ENCODE measurements at places on chromosomes 6 and 20.

DNA sequence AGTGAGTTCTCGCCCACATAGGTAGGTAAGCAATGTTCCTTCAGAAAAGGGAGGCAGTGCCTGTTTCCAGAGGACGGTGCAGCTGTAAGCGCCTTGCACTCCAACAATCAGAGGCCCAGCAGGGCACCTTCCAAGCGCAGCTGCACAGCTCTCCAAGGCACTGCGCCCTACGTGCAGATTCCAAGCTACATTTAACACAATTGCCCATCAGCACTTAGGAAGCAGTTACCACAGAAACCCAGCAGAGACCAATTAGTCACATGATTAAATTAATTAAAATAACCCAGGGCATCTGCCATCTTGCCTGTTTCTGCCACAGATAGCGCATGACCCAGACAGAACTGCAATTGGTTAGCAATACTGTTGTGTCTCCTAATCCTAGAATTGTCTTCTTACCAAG lies 65.5 kb downstream of the SOBP start:
- no peak for DNase-seq

- no peak for DNase-seq
Measured at GRCh38 chr20:20513720-20514119, 145.8 kb downstream of the INSM1 start.

DNA sequence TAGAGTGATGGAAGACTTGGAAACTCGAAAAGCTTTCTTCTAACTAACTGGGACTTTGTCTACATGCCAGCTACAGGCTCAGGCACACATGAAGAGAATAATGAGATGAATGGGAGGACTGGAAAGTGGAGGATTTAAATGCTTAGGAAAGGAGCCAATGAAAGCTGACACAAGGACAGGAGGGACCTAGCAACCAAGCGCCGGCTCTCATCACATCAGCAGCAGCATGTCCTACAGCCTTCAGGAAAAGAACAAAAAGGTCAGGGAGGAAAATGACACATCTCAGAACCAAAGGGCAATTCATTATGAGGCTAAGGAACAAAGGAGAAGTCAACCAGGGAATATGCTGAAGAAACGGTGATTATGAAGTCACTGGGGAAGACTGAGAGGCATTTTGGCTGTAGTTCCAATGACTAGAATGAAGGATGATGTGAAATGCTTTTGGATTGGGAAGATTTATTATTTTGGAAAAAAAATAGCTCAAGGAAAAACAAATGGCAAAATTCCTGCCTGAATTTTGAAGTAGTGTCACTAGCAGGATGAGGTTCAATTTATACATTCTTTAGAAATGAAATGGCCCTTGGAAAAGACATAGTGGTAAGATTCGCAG lies 5.7 kb downstream of the BACH2 start:
- no peak for DNase-seq

- DNase-seq, result no peak
Measured at GRCh38 chr6:150312395-150312794, 56.4 kb upstream of the IYD start.

DNA sequence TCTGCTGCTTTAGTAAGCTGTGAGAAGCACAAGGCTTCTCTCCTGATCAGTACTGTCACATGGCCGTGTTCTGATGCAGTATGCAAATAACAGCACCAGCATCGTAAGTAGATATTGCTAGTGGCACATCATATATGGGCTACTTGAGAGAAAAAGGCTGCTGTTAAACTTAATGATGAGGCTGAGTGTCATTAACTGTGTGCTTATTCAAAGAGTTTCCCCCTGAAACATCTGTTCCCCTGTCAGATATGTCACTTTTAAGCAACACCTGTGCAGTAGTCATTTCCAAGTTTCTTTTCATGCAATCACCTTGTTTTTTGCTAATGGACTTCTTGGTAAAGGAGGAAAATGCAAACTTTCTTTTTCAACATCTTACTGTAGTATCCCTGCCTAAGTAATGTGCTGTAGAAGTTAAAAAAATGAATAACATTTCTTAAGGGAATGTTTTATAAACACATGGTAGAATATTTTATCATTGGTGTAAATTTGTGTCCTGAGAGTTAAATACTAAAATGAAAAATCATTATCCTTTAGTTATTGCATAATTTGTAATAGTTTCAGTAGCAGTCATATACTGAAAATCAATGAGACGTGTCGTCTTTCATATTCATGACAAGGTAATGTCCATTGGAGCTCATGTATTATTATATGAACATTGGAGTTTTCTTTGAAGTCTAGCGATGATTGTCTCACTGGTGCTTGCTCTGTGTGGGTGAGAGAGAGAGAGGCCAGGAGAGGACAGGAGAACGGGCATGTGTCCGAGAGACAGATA lies 366.3 kb downstream of the CDKAL1 start:
- DNase-seq, result no peak

GRCh38 chr6:12955956-12956355 lies 239.4 kb downstream of the PHACTR1 start:
- DNase-seq, result no peak

DNA sequence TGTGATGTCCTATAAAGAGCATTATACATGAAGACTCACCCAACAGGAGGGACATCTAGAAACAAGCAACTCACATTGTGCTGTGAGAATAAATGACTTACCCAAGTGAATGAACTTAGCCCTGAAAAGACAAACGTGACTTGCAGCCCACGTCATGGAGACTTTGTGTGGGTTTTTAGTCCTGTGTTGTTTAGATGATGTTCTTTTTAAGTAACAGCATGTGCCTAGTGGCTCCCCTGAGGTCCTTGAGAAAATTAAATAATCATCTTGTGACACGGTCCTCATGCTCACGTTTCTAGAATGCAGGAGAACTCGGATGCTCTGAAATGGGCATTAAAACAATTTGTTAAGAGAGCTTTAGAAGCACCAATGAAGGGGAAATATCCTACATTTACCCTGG lies 165.1 kb downstream of the SASH1 start:
- no peak for DNase-seq

Measured in cardiac septum (tissue), 1 donor.